Hematopoietic multipotent progenitor cell treated with erythropoietin and hydrocortisone succinate and interleukin-3 and kit ligand, for 6 days (in vitro differentiated cells): ENCODE measurements at places on chromosomes 11 and 22.

- peak; percentile 88 for DNase-seq
Measured at GRCh38 chr11:74004759-74005615, 3.9 kb downstream of the UCP3 start.

DNA sequence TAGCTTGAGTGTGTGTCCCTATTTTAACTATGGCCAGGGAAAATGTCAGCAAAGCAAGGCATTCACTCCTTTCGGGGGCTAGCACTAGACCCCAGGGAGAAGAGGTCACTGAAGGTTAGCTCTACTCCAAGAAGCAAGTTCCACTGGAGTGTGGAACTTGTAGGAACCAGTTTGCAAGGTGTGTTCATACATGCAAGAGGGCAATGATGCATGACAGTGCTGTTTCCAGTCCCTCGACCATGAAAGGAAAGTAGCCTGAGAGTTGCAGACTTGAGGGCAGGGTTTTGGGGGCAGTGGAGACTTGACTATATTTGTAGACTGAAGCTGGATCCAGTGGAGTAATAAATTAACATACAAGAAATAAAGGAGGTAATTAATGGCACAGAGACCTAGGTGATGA, 21.6 kb upstream of the SLC36A4 start:
- DNase-seq = no peak

DNA sequence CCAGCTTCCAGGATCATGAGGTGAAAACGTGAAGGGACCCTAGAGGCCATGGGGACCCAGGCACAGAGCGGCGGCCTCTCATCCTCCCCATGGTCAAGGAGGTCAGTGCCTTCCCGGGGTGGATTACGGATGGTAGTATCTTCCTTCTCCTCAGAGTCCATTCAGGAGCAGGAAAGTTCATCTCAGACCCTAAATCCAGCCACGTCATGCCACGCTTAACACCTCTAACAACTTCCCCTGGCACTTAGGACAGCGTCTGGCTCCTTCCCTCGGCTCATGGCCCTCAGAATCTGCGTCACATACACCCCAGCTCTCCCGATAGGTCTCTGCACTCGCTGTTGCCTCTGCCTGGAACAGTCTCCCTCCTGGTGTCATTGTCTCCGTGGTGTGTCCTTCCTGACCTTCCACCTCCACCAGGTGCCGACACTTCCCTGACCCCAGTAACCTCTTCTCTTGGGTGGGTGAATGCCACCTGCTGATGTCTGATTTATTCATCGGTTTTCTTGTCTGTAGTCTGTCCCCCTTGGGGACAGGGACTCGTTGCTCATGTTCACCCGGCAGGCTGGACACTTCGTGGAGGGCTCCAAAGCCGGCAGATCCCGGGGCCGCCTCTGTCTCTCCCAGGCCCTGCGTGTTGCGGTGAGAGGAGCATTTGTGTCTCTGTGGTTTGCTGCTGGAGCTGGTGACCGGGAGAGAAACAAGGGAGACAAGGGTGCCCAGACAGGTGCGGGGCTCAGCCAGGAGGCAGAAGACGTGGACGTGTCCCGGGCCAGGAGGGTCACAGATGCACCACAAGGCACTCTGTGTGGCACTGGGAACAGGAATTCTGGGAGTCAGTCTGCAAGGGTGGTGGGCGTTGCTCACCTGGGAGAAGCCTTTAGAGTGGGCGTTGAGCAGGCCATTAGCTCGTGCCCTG, 1.4 kb downstream of the MYEOV start:
- DNase-seq = peak; percentile 5

GRCh38 chr22:20977019-20977418, 5.1 kb upstream of the LZTR1 start:
- DNase-seq = no peak

GRCh38 chr22:37848587-37849088, 581 bp upstream of the EIF3L start:
- DNase-seq = peak; percentile 68

- no peak for DNase-seq
Measured at GRCh38 chr11:532986-533585, 2.3 kb downstream of the HRAS start.

GRCh38 chr11:26608507-26609146, 36.6 kb upstream of the MUC15 start:
- no peak for DNase-seq

DNA sequence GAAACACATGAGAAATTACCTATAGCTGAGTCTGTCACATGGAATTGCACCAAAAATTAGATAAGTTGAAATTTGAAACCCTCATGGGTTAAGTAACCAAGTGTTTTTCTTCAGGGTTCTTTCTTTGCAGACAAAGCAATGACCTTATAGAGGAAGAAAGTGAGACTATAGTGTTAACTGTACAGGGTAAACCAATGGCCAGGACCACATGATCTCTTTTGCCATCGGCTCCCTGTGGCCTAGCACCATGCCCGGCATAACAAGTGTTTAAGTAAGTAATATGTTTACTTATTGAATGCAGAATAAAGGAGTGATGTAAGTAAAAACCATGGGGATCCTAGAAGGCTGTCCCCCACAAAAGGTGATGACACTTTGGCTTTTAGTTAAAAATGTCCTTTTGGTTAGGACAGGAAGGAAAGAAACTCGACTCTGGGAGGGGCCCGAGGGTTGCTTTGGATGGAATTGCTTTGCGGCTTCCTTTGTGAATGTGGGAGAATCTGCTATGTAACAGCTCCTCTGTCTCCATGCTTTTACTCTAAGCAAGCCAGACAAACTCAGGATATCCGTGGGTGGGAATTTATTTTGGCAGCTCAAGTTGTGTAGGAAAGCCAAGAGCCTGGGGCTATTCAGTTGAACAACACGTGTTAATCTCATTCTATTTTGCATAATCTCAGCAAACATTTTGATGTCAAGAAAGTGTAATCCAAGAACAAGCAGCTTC, 454.7 kb downstream of the INSC start:
- DNase-seq = no peak

- no peak for DNase-seq
Measured at GRCh38 chr11:86629045-86629706, 43.2 kb downstream of the ME3 start.

DNA sequence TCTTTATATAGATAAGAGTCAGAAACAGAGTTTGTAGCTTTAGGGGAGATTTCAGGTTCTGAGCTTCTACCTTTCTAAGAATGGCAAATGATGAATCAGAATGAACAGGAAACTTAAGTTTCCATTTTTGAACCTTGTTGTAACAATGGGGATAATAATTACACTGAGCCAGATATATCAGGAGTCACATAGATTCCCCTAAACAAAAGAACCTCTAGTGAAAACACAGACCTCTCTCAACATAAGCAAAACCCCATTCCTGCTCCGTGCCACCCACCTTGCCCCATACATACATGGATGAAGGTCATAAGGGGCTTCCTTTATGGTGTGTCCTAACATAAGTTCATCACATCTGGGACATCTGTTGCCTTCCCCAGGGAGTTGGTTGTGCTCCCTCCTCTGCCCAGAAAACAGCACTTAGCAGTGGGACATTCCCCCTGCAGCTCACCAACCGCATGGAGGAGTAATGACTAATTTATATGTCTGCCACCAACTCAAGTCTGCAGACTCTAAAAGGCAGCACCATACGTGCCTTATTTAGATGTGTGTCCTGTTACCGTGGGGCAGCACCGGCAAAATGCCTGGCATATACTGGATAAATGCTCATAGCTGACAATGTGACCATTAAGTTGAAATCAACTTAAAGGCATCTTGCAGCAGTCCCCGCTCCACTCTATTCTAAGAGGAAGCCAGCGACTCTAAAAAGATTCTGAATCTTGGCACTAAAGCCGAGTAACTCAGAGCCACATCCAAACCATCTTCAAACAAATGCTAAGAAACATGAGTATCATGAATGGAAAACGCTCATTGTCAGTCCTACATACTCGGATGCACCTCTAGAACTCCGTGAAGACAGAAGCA, 8.0 kb downstream of the JAML start:
- no peak for DNase-seq

GRCh38 chr11:30314625-30315024, 8.3 kb upstream of the ARL14EP start:
- peak; percentile 19 for DNase-seq

GRCh38 chr22:24768537-24769374, 5.8 kb downstream of the PIWIL3 start:
- peak; percentile 79 for DNase-seq

GRCh38 chr11:473415-473814, 23.3 kb downstream of the PTDSS2 start:
- DNase-seq = no peak

- no peak for DNase-seq
Measured at GRCh38 chr11:45541693-45542434, 123.6 kb downstream of the CHST1 start.

- DNase-seq = peak; percentile 70
Measured at GRCh38 chr11:3855808-3856491, 486 bp downstream of the STIM1 start.

- DNase-seq = no peak
Measured at GRCh38 chr11:16960250-16960649, 54.0 kb downstream of the PLEKHA7 start.

- DNase-seq = no peak
Measured at GRCh38 chr22:46075764-46076531, 74.4 kb upstream of the PPARA start.

DNA sequence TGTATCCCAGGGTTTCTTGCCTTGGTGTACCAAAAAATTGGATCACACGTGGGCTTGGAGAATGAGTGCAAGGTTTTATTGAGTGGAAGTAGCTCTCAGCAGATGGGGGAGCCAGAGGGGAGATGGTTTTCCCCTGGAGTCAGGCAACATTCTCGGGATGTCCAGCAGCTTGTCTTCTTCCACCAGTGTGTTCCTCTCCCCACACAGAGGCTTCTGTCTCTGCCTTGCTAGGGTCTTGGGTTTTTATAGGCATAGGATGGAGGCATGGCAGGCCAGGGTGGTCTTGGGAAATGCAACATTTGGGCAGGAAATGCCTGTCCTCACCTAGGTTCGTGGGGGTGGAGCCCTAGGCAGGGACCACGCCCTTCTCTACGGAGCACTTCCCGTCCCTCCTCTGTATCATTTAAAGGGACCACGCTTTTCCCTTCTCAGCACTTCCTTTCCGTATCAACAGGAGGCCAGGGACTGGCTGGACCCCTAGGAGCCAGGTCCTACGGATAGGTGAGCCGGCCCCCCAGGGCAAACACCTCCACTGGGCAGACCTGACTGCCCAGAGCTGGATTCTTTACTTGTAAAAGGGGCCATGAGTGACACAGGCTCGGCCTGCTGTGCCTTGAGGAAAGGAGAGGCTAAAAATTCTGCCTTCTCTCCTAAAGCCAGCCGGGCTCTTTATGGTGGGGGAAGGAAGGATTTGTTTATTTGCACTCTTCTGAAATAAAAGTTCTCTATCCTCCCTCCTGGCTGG, 55.3 kb upstream of the CCDC188 start:
- DNase-seq = peak; percentile 91

DNA sequence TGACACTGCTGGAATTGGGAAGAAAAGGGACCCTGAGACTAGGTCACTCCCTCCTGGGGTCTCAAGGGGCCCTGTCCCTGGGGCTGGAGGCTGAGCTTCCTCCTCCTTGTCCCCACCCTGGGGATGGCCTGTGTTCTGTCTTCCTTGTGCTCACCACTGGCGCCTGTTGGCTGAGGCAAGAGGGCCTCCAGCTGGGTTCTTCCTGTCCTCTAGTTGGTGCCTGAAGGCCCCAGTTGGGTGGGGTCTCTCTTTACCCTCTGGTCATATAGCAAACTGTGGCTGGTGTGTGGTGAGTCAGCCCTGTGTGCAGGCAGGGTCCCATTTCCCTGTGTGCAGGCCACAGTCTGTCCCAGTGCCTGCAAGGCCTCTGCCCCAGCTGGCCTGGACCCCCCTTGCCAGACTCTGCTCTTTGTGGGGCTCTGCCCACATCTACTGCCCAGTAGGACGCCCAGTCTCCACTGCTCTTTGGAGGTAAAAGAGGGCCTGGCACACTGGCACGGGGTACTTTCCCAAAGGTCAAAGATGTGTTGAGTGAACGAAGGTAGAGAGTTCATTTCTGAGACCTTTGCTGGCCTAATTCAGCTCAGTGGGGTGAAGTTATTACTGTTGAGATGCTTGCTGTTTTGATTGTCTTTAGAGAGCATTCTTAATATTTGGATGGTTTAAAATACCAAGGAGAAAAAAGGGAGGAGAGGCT, 55.1 kb upstream of the CLDN5 start:
- no peak for DNase-seq

DNA sequence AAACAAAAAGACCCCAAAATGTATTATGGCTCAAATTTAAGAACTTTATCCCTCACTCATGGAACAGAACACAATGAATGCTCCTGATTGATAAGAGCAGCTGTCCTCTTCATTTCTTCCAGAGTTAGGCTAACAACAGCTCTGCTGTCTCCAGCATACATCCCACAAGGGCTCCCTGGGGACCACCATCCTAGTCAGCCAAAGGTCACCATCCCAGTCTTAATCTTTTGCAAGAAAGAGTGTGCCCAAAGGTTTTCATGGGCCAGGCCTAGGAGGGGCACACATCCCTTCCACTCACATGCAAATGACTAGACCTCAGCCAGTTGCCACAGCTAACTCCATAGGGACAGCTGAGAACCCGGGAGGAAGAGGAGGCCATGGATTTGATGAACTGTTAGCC, 555.3 kb downstream of the BUD13 start:
- no peak for DNase-seq

DNA sequence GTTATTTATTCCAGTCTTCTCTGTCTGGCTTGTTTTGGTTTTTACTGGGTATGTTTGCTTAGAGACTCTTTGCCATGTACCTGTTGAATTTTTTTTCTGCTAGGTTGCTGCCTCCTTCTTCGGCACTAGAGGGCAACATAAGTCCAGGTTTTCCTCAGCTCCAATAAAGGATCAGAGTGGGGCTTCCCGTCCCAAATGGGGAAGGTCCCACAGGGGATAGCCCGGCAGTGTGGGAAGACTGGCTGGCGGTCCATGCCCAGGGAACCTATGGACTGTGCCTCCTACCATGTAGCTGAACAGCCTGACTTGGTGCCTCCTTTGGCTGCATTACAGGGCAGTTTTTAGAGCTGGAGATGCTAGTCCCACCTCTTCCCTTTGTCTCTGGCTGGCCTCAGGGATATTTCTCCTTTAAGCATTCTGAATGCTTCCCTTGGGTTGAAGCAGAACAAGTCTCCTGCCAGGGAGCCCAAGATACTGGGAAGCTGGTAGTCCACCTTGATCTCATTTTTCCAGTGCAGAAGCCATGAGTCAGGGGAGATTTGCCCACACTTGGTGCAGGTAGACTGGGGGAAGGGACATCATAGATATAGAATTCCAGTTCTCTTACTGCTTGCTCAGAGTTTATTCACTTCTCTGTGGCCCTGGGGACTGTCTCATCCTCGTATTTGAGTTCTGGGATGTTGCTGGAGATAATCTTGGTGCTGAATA, 60.2 kb downstream of the BRD1 start:
- peak; percentile 80 for DNase-seq

DNA sequence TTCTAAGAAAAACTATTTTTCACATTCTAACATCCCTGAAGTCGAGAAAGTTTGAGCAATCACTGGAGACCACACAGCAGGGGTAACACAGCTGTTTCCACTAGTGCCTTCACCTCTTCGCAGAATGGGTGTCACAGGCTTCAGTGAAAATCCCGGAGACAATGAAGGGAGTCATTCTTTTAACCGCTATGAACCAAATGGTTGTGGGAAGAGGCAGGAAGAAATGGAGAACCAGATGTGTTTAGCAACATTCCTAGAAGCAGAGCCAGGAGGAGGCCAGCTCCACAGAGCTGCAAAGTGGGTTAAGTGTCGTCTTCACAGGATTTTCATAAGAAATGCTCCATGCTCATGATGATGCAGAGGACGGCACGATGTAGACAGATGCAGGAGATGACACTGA, 221.1 kb downstream of the LARGE1 start:
- DNase-seq = no peak

- DNase-seq = no peak
Measured at GRCh38 chr11:98545544-98546175, 475.1 kb upstream of the CNTN5 start.
